ENCODE measurements at places on chromosomes 7 and 10.

- no peak for DNase-seq
Observed at GRCh38 chr10:108560488-108560887, 1362.8 kb downstream of the XPNPEP1 start.

DNA sequence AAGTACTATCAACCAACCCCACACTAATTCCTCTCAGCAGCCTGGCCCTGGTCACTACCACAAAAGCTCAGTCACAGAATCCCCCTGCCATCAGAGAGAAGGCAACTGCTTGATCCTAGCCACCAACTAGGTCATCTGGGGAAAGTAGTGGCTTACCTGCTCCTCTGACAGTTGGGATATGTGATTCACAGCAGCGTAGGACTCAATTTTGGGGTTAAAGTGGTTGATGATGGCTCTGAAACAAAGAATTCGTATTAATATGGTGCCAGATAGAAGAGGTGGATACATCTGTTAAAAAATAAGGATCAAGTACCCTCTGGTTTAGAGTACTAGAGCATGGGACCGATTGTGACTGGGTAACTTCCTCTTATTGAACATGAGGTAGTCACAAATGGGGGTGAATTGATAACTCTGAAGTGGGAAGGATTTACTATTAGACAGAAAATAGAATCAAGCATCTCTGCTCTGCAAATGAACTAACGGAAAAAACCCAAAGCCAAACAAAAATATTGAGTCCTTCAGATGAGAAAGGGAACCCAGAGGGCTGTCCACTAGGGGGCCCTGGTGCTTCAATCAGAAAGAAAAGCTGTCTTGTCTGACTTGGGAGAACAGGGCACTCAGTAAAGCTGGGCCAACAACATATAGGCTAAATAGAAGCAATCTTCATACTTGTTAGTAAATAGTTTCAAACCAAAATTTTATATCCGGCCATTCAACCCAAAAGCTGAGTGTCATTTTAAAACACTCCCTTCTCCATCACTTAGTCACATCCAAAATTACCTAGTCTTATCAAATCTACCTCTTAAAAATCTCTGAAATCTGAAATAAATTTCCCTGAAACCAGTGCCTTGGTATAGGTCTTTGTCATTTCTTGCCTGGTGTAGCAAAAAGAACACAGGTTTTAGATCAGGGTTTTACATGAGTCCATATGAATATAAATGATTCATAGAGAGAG lies 45.9 kb upstream of the KCNIP2 start:
- DNase-seq, result peak; percentile 49

DNA sequence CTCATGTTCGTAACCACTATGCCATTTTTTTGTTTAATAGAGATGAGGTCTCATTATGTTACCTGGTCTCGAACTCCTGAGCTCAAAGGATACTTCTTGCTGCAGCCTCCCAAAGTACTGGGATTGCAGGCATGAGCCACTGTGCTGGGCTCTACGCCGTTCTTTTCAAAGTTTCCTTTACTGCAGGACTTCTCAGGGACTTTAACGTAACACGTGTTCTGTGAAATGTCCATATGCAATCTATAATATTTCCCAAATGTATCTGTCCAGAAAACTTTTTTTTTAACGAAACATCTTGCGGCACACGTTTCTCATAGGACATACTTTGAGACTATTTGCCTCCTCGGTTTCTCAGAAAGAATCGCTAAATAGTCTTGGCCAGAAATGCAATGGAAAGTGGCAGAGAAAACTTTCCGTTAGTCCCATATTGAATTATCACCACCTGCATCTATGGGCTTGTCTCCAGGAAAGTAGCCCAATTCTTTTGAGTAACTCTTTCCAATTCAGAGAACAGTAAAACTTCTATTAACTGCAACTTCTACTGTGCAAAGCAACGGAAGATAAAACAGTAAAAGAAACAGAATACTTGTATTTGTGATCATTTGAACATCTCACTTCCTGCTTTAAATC lies 96.3 kb downstream of the ELMO1 start:
- DNase-seq, result no peak

GRCh38 chr7:152760854-152761748 lies 1.5 kb downstream of the ACTR3B start:
- DNase-seq, result no peak

DNA sequence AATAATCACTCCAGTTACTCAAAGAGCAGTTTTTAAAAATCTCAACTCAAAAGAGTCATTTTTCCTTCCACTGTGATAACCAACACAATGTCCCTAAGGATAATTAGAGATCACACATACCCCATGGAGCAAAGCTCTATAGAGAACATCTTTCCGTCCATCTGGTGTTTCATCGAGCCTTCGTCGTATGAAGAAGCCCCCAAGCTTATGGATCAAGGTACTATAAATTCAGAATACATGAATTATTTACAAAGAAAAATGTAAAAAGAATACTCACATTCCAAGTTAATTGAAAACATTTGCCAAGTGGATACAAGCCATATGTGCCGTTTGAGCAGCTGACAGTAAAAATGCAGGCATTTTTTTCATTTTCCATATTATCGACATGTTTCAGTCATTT lies 14.8 kb downstream of the GPAM start:
- DNase-seq, result no peak

- DNase-seq, result no peak
Observed at GRCh38 chr7:67100956-67101361, 104.3 kb downstream of the TYW1 start.

DNA sequence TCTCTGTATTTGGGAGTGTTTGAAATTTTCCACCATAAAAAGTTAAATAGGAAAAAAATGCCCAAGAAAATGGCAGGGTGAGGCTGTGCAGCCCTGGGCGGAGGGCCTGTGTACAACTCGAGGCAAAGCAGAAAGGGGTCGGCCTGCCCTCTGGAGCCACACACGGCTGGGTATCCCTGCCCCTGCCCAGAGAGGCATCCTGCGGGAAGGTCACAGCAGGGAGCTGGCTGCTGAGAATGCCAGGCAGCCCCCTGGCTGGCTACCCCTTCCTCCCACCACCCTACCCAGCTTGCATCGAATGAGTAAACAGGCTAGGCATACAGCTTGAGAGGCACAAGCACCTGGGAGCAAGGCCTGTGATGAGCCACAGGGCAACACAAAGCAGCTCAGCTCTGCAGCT lies 46.1 kb downstream of the CAMK2B start:
- DNase-seq, result no peak

- DNase-seq, result no peak
Observed at GRCh38 chr7:130988443-130988842, 254.4 kb upstream of the KLF14 start.

- no peak for DNase-seq
Observed at GRCh38 chr7:108330227-108330626, 126.0 kb downstream of the NRCAM start.

GRCh38 chr10:122465401-122466040 lies 4.2 kb downstream of the HTRA1 start:
- DNase-seq, result no peak

- peak; percentile 8 for DNase-seq
Observed at GRCh38 chr7:95126053-95126709, 198.2 kb downstream of the PON1 start.

DNA sequence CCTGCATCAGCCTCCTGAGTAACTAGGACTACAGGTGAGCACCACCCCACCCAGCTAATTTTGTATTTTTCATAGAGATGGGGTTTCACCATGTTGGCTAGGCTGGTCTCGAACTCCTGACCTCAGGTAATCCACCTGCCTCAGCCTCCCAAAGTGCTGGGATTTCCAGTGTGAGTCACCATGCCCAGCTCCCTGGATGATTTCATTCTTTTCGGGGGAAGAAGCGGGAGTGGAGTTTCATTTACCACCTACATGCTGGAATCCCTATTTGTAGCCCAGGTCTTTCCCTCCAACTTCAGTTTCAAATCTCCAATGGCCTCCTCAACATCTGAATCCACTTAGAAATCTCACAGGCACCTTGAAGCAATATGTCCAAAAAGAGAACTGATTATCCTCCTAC lies 2.9 kb upstream of the BTRC start:
- DNase-seq, result no peak

DNA sequence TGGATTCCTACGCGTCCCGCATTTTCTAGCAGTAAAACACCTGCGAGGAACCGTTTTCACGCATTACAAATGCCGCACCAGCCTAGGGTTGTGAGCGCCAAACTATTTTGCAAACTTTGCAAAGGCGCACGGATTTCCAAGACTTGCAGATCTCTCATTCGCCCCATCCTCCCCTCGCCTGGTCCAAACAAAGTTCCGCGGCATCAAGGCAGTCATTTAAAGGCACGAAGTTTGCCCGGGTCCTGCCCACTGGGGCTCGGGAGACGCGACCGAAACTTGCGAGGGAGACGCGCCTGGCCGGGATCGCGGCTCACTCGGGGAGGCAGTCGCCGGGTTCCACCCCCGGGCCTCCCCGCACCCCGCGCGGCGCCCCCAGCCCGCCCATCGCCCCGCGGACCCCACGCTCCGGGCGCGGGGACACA lies 613 bp downstream of the USP6NL start:
- no peak for DNase-seq

DNA sequence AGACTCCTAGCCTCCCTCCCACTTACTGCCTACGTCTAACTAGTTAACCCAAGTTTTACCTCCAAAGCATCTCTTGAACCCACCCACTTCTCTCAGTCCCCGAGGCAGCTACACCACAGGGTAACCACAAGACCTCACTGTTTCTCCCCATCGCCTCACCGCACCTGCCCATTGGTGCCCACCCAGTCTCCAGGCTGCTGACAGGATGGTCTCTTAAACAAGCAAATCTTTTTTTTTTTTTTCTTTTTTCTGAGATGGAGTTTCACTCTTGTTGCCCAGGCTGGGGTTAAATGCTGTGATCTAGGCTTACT lies 47.0 kb downstream of the DENND2A start:
- DNase-seq, result no peak

GRCh38 chr7:152894295-152895170 lies 135.0 kb downstream of the ACTR3B start:
- DNase-seq, result no peak

- no peak for DNase-seq
Observed at GRCh38 chr7:19621740-19622139, 87.1 kb downstream of the POLR1F start.

- DNase-seq, result no peak
Observed at GRCh38 chr10:95440756-95441546, 120.2 kb downstream of the SORBS1 start.

- no peak for DNase-seq
Observed at GRCh38 chr7:12552876-12553275, 17.6 kb upstream of the SCIN start.

Data from skin of body (tissue), 3 donors.